NCI-H446 treated with DMSO at 0.1 percent for 48 hours (cell line): ENCODE measurements at places on chromosomes 13 and 19.

DNA sequence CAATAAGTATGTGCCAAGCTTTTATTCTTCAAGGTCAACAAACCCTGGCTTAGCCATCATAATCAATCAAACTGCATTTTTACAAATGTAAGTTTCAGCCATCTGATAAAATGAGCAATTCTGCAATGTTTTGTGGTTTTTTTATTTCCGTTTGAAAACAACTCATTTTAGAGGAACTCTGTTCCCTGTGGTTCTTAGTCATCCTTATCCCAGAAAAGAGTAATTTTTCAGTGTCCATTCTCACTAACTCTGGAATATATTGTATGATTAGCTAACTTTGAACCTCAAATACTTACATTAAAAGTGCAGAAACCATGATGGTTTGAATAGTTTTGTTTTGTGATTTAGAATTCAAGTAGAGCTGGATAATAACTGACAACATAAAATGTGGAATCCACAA is 87.6 kb downstream of the IRS2 start:
- DNase-seq: no peak

GRCh38 chr13:110265341-110265681 is 41.6 kb downstream of the COL4A1 start:
- no peak for DNase-seq

DNA sequence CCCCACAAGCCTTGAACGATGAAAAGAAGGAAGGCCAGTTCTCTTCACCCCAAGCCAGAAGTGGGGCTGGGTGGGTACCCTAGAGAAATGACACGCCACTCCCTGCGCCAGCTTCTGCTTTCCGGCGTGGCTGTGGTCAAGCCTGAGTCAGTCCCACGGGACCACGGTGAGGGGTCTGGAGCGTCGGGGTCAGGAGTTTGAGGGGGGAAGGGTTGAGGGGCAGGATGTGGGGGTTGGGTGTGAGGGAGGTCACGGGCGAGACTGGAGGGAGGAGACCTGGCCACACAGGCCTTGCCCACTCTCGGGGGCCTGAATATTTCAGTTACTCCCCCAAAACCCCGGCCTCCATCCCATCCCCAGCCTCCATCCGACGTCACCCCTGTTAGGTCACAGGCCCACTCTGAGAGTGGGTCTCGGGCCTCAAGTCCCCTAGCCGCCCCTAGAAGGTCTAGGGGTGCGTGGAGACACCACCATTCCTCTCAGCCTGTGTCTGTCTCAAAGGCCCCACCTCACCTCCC is 500 bp upstream of the IFI30 start:
- no peak for DNase-seq

GRCh38 chr19:39470724-39471339 is 9.8 kb upstream of the TIMM50 start:
- no peak for DNase-seq

- DNase-seq: peak; percentile 21
Observed at GRCh38 chr13:75764926-75765310, 128.8 kb downstream of the LMO7 start.

GRCh38 chr13:24145240-24145639 is 15.3 kb upstream of the SPATA13 start:
- no peak for DNase-seq
